CD8-positive, alpha-beta memory T cell (primary cell): ENCODE measurements at places on chromosomes 5 and 9.

DNA sequence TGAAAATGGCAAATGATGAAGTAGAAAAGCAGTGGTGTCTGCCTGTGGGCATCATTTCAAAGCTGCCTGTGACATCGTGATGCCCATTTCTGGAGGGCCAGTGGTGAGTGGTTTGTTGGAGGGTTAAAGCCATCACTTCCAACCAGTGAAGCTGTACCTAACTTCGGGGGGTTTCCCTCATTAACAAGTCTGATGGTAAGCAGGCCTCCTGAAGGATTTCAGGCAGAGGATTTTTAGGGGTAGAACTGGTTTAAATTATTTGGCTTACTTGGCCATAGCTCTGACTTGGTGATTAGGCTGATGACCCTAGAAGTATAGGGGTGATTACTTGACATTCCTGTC is 10.7 kb downstream of the TNFAIP8 start:
- peaks cover 86% of the 10 kb centered on the region for H3K4me1 ChIP-seq
- H3K27me3 ChIP-seq, result no peaks in the 10 kb centered on the region
- no peak overlapping the region for H3K27ac ChIP-seq
- no peaks in the 10 kb centered on the region for H3K36me3 ChIP-seq

- H3K27ac ChIP-seq, result no peak overlapping the region
- no peaks in the 10 kb centered on the region for H3K4me1 ChIP-seq
- no peaks in the 10 kb centered on the region for H3K36me3 ChIP-seq
- H3K27me3 ChIP-seq, result no peaks in the 10 kb centered on the region
These were observed 60.2 kb upstream of the SLC25A51 start for GRCh38 chr9:37963936-37964739.

DNA sequence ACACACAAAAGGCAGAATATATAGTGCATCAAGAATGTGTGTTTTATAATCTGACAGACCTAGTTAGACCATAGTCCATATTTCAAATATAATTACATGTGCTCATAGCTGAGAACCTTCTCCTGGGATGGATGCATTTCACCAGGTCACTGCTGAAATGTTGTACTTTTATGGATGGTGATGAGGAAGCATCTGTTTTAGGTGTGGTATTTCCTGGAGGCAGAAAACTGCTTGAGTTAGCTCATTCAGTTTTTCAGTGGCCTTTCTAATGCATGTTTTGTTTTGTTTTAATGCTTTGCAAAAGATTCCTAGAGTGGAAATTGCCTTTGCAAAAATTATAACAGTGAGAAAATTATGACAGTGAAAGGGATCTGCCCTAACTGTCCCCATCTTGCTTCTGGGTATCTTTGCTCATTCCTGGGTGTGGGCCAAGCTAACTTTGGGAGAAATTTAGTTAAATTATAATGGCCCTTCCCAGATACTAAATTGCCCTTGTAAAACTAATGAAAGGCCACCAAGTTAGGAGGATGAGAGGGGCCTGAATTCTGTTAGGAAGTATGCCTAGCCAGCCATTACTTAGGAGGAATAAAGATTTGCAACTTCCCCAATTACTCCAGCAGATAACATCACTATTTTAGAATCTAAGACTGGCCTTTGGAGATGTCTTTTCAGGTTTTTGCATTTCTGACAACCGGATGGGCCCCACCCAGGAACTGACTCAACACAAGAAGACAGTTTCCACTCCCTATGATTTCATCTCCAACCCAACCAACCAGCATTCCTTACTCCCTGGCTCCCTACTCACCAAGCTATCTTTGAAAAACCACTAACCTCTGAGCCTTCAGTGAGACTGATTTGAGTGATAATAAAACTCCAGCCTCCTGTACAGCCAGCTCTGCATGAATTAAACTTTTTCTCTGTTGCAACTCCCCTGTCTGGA is 7.0 kb upstream of the IL12B start:
- no peaks in the 10 kb centered on the region for H3K27me3 ChIP-seq
- peak overlapping the region; percentile 18 for H3K4me3 ChIP-seq
- peaks cover 42% of the 10 kb centered on the region for H3K4me1 ChIP-seq
- no peak for DNase-seq
- no peak overlapping the region for H3K27ac ChIP-seq
- no peaks in the 10 kb centered on the region for H3K36me3 ChIP-seq

DNA sequence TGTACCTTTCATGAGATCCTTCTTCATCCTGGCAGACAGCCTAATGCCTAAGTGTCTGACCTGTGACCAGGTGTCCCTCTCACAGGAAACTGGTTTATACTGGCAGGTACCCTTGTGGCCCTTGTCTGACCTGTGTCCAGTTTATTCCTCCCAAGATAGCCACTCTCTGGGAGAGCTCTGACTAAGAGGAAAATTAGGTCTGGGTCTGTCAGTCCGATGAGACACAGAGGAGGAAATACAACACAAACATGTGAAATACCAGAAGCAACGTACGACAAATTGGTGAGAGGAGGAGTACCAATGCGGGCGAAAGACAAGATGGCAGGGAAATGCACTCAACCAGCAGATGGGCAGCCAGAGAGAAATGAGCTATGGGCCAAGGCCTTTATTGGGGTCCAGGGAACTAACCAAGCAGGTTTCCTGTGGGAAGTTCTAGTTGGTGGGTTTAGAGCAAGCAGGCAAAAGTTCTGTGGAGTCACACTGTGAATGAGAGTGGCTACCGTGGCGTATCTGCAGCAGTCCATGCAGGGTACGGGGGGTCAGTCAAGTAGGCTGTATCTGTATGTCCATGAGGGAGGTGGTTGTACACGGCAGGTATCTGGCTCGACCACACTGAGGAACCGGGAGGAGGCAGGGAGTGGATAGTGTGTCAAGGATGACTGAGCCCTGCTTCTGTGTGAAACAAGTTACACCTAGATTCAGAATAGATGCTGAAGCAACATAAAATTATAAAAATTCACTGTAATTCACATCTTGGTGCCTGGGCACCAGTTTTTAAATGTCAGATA is 109.0 kb downstream of the MLLT3 start:
- H3K36me3 ChIP-seq, result no peaks in the 10 kb centered on the region
- no peak overlapping the region for H3K4me3 ChIP-seq
- no peak overlapping the region for H3K27ac ChIP-seq
- no peaks in the 10 kb centered on the region for H3K27me3 ChIP-seq
- H3K4me1 ChIP-seq, result peaks cover 54% of the 10 kb centered on the region

GRCh38 chr5:98540056-98540455 is 233.4 kb upstream of the RGMB start:
- H3K4me3 ChIP-seq, result no peak overlapping the region
- H3K36me3 ChIP-seq, result no peaks in the 10 kb centered on the region
- H3K4me1 ChIP-seq, result no peaks in the 10 kb centered on the region
- no peaks in the 10 kb centered on the region for H3K27me3 ChIP-seq

GRCh38 chr9:2235623-2236022 is 220.5 kb downstream of the SMARCA2 start:
- H3K27me3 ChIP-seq, result no peaks in the 10 kb centered on the region
- no peak for DNase-seq

DNA sequence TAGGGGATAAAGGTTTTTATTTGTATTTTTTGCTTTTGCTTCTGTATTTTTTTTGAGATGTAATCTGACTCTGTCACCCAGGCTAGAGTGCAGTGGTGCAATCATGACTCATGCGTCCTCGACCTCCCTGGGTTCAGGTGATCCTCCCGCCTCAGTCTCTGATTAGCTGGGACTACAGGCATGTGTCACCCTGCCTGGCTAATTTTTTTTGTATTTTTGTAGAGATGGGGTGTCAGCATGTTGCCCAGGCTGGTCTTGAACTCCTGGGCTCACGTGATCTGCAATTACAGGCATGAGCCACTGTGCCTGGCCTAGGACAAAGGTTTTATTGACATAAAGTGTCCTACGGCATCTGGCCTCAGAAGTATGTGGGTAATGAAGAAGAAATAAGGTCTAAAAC is 297.1 kb upstream of the C9orf72 start:
- H3K27me3 ChIP-seq, result no peaks in the 10 kb centered on the region
- H3K4me1 ChIP-seq, result no peaks in the 10 kb centered on the region
- no peak overlapping the region for H3K4me3 ChIP-seq
- DNase-seq, result no peak

- H3K4me3 ChIP-seq, result no peak overlapping the region
- no peaks in the 10 kb centered on the region for H3K4me1 ChIP-seq
- no peaks in the 10 kb centered on the region for H3K36me3 ChIP-seq
- H3K27me3 ChIP-seq, result no peaks in the 10 kb centered on the region
- DNase-seq, result no peak
These were observed 172.8 kb downstream of the COL23A1 start for GRCh38 chr5:178417391-178417811.

- H3K27me3 ChIP-seq, result no peaks in the 10 kb centered on the region
- H3K36me3 ChIP-seq, result no peaks in the 10 kb centered on the region
- no peak for DNase-seq
- no peaks in the 10 kb centered on the region for H3K4me1 ChIP-seq
- H3K27ac ChIP-seq, result no peak overlapping the region
- H3K4me3 ChIP-seq, result no peak overlapping the region
These were observed 39.8 kb upstream of the RASGRF2 start for GRCh38 chr5:80920333-80920732.

DNA sequence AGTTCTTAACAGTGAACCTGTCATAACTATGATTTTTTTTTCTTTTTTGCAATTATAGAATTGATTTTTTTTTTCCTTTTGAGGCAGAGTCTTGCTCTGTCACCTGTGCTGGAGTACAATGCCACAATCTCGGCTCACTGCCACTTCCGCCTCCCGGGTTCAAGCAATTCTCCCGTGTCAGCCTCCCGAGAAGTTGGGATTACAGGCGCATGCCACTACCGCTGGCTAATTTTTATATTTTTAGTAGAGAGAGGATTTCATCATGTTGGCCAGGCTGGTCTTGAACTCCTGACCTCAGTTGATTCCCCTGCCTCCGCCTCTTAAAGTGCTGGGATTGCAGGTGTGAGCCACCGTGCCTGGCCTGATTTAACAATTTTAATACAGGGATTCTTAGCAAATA is 21.4 kb downstream of the UGCG start:
- peaks cover 13% of the 10 kb centered on the region for H3K36me3 ChIP-seq
- no peak overlapping the region for H3K4me3 ChIP-seq
- H3K27ac ChIP-seq, result no peak overlapping the region
- peaks cover 40% of the 10 kb centered on the region for H3K4me1 ChIP-seq

DNA sequence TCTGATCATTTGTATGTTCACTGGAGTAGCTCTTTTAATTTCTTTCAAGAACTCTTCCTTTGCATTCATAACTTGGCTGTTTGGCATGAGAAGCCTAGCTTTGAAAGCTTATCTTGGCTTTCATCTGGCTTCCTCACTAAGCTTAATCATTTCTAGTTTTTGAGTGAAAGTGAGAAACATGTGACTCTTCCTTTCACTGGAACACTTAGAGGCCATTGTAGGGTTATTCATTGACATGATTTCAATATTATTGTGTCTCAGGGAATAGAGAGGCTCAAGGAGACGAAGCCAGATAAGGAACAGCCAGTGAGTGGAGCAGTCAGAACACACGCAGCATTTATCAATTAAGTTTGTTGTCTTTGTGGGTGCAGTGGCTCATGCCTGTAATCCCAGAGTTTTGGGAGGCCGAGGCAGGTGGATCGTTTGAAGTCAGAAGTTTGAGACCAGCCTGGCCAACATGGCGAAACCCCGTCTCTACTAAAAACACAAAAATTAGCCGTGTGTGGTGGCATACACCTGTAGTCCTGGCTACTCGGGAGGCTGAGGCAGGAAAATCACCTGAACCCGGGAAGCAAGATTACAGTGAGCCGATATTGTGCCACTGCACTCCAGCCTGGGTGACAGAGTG is 98.3 kb downstream of the UGCG start:
- H3K27me3 ChIP-seq, result no peaks in the 10 kb centered on the region
- DNase-seq, result no peak
- H3K36me3 ChIP-seq, result no peaks in the 10 kb centered on the region
- H3K27ac ChIP-seq, result no peak overlapping the region
- H3K4me3 ChIP-seq, result no peak overlapping the region
- H3K4me1 ChIP-seq, result peaks cover 9% of the 10 kb centered on the region

DNA sequence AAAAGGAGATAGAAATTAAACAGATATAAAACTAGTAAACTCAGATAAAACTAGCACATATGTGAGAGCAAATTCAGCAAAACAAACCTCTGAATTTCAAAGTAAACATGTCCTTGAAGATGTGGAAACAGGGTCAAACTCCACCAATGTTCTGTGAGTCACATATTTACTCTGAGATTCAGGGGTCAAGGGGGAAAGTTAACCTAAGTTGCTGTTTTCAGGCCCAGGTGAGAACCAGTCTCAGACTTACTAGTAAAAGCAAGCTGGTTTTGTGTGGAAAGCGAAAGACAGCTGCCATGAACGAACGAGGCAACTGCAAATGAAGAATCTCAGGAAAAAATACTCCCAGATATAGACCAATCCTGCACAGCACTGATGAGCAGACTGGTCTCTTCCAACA is 29.0 kb downstream of the PSMB7 start:
- peaks cover 18% of the 10 kb centered on the region for H3K4me1 ChIP-seq
- DNase-seq, result no peak
- peaks cover 19% of the 10 kb centered on the region for H3K36me3 ChIP-seq
- no peak overlapping the region for H3K27ac ChIP-seq
- no peak overlapping the region for H3K4me3 ChIP-seq

- no peaks in the 10 kb centered on the region for H3K27me3 ChIP-seq
- no peak overlapping the region for H3K4me3 ChIP-seq
- no peaks in the 10 kb centered on the region for H3K4me1 ChIP-seq
These were observed 234.6 kb downstream of the CACNA1B start for GRCh38 chr9:138112090-138112748.

- H3K27me3 ChIP-seq, result no peaks in the 10 kb centered on the region
- peaks cover 8% of the 10 kb centered on the region for H3K4me1 ChIP-seq
- no peak overlapping the region for H3K4me3 ChIP-seq
- H3K27ac ChIP-seq, result no peak overlapping the region
- no peaks in the 10 kb centered on the region for H3K36me3 ChIP-seq
These were observed 35.4 kb downstream of the UBE2R2 start for GRCh38 chr9:33852216-33852826.

DNA sequence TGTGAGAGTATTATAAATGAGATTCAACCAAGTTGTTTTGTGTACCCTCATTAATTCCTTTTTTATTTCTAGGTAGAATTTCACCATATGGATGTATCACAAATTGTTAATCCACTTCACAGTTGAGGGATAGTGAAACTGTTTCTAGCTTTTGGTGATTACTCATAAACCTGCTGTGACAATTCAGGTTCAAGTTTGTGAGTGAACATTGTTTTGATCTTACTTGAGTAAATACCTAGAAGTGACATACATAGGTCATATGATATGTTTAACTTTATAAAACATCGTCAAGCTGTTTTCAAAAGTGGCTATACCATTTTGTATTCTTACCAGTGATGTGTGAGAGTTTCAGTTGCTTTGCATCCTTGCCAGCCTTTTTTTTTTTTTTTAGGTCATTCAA is 112.9 kb downstream of the CAMK4 start:
- H3K4me3 ChIP-seq, result no peak overlapping the region
- H3K4me1 ChIP-seq, result peaks cover 25% of the 10 kb centered on the region
- DNase-seq, result no peak
- no peaks in the 10 kb centered on the region for H3K36me3 ChIP-seq
